Activated CD8-positive, alpha-beta memory T cell treated with anti-CD3 and anti-CD28 coated beads for 48 hours (primary cell): ENCODE measurements at places on chromosomes 3 and 15.

DNA sequence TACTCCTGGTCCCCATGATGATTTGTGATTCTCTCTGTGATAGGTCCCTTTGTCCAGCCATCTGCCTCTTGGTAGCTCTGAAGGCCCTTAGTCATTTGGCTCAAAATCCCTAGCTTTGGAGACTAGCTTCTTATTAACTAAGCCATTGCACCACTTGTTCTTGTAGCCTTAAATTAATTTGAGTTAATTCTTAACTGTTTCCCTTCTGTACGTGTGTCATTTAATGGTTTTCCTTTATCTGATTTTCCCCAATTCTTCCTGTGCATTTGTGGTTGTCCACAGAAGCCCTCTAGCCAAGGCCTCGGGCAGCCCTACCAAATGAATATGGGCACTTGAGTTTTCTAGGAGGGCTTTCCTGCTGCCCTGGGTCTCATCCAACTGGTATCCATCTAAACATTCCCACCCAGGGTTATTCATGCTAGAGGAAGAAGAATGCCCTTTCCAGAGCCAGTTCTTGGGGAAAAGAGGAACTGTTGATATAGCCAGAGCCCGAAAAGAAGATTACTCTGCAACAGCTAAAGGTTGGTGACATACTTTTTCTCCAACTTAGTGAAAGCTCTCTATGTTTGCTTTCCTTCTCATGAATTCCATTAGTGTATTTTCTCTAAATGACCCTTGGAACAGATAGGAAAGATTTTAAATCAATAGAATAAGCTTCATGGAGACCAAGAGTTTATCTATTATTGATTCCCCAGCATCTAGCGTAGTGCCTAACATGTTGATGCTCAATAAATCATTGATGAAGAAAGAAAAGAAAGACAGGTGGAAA lies 44.2 kb upstream of the ZBTB38 start:
- no peak for DNase-seq

DNA sequence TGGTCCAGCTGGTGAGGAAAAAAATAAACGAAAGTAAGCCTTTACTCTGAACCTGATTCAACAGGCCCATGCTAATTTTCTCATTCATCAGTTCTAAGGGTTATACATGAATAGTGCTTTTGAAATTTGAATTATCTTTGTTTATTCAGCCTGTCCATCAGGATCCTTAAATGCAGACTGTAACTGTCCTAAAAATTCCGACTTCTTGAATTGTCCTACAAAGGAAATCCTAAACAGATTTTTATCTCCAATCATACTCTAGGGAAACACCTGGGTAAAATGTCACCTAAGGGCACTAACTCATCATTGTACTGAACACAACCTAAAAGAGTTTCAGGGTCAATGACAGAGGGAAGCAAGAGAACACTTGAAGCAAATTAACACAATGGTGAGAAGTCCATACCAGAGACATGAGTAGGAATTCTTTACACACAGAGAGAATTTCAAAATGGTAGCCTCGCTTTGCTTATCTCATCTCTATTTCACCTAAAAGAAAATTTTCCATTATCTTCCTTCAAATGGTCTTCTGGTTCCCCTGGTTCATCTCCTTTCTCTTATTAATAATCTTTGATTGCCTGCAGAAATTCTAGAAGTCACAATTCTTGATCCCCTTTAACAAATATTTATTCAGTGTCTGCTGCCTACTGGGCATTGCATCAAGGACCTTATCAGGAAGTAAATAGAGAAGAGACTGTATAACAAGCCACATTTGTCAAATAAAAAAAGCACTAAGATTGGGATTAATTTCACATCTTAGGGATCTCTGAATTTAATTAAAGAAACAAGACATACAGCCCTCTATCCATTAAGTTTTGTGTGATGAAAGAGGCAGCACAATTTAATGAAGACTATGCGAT lies 182.7 kb downstream of the MEIS2 start:
- DNase-seq, result no peak

GRCh38 chr3:119531151-119531550 lies 28.3 kb downstream of the CD80 start:
- DNase-seq, result no peak

- no peak for DNase-seq
Measured at GRCh38 chr3:61032991-61033390, 218.3 kb downstream of the FHIT start.

DNA sequence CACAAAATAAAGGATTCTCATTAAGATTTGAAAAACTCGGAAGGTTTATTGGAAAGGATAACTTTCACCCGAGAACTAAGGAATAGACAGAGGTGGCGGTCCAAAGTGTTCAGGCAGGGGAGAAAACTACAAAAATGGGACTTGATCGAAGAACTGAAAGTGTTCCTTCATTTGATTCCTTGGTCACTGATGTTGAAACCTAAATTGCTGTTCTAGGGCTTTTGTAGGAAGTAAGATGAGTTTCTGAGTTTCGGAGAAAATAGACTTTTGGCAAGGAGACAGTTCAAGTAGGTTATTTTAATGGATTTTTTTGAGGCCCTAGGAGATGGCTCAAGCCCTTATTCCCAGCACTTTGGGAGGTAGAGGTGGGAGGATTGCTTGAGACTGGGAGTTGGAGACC lies 1.4 kb downstream of the TRIP4 start:
- no peak for DNase-seq

GRCh38 chr3:127165694-127166485 lies 27.0 kb upstream of the PRR23E start:
- no peak for DNase-seq

DNA sequence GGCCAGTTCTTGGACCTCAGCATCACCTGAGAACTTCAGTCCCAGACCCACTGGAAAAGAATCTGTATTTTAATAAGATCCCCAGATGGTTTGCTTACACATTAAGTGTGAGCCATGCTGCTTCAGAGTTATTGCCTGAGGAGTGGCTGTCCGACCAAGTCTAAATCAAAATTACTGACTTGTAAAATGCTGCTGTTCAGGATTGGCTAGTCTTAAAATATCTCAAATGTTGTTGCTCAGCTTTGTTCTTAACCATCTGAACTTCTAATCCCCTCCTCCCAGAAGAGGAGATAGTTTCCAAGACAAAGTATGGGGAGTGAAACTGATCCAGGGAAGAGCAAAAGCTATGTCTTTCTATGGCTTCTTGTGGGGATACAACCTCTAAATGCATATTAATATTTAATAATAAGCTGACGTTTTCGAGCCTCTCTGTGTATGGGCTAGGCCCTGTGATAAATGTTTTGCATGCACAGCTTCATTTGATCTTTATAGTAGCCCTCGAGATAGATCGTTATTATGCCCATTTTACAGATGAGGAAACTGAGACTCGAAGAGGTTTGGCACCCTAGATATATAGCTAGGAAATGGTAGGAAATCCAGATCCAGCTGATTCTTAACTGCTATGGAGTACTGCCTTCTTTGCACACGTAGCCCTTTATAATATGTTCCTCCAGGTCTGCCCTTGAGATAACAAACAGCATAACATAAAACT lies 52.2 kb downstream of the DNASE1L3 start:
- no peak for DNase-seq

DNA sequence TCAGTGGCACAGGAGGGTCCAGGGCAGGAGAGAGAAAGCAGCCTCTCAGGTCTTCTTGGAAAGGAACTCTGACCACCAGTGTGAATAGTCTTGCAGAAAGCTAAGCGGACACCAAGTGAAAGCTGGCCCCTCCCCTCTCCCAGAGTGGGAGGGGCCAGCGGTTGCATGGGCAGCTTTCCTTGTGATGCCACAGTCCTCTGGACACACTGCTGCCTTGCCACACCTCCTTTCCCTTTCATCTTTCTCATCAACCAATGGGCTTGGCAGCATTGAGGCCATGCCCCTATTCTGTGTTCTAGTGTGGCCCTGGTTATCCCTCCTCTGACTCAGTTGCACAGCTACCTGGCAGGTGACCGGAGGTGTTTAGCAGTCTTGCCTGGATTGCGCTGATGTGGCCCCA lies 49.7 kb upstream of the GOLGA6B start:
- no peak for DNase-seq

- DNase-seq, result no peak
Measured at GRCh38 chr3:154684021-154684420, 254.0 kb upstream of the GPR149 start.

GRCh38 chr3:59446775-59447465 lies 397.1 kb upstream of the CFAP20DC start:
- DNase-seq, result no peak
